ENCODE measurements at places on chromosomes 3 and 15.

DNA sequence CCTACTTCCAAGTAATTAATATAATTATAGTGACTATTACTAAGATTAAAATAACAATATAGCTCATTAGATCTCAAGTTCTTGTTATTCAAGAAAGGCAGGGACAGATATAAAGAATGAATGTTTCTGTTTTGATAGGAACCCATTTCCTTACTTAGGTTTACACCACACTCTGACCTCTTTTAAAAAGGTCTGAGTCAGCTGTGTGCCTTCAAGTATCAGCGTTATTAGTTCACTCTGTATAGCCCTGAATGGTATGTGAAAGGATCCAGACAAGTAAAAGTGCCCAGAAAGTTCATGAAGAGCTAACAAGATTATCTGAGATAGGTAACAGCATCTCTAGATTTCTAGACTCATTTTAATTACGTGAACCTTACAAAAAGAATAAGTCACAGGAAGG lies 28.9 kb downstream of the PDCD10 start:
- no peak for DNase-seq

- DNase-seq = no peak
Measured at GRCh38 chr3:77933926-77934325, 894.0 kb downstream of the ROBO2 start.

GRCh38 chr15:41263891-41264351 lies 32.9 kb downstream of the CHP1 start:
- DNase-seq = no peak

- no peak for DNase-seq
Measured at GRCh38 chr3:21405671-21406667, 345.0 kb downstream of the ZNF385D start.

DNA sequence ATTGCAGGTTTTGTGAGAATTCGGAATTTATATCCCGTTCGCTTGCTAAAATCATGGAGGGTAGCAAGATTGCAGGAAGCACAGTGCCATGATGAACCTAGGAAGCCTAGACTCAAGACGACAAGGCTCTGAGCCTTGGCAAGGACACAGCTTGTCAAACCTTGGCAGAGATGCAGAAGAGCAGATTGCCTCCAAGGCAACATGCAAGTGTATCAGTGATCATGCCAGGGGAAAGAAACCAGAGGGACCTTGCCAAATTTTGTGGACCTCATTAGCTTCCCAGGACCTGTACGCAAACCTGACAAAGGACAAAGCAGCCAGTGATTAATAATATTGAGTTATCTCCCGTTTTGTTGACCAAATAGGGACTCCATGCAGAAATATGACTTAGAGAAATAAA lies 159.7 kb downstream of the GOLIM4 start:
- no peak for DNase-seq

DNA sequence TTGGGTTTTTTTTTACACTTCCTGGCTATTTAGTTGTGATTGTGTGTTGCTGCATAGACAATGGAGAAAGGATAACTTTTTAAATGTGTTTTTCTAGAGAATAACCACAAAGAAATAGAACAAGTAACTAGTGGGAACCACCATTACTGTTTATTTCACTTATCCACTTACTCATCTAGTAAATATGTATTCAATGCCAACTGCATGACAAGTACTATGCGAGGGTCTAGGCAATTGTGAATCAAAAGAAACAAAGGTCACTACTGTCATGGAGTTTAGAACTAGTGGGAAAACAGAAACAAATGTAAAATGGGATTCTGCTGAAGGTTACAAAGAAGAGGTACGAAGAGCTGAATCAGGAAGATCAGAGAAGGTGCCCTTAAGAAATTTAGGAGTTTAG lies 600.9 kb upstream of the ROBO2 start:
- no peak for DNase-seq

DNA sequence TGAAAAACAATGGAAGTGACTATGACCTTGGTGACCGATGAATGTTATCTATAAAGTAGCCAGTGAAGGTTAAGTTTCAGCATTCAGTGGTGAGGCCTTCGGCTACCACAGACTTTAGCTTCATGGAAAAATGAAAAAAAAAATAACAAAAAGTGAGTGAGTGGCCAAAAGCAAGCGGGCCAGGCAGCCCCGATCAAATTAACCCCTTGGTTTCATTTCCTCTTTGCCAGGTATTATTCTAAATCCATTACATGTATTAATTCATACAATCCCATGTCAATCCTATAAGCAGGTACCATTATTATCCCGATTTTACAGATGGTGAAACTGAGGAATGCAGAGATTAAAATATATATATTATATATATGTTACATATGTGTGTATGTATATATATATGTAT lies 21.0 kb upstream of the CHCHD6 start:
- DNase-seq = no peak

GRCh38 chr3:81702126-81702525 lies 59.3 kb downstream of the GBE1 start:
- DNase-seq = no peak

DNA sequence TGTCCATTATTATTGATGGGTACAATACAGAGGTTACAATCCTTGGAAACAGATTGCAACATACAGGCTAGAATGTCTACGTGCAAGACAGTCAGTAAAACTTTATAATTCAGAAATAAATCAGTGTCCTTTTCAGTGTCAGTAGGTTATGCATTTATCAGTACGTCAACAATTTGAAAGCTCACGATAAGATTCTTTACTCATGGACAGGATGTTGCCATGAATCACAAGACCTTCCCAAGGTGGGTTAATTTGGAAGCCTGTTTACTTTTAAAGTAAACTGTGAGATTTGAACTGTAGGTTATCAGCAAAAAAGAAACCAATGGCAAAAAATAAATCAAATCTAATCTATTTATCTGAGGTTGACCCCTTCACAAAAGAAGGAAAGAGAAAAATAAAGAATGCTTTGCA lies 243.9 kb upstream of the AGTR1 start:
- DNase-seq = no peak

- no peak for DNase-seq
Measured at GRCh38 chr3:141050576-141051442, at the start of gene SPSB4. Gene SPSB4, plus strand, starts transcription at chr3:141051347. Its CDS starts 14,758 bp downstream, at chr3:141066105.

DNA sequence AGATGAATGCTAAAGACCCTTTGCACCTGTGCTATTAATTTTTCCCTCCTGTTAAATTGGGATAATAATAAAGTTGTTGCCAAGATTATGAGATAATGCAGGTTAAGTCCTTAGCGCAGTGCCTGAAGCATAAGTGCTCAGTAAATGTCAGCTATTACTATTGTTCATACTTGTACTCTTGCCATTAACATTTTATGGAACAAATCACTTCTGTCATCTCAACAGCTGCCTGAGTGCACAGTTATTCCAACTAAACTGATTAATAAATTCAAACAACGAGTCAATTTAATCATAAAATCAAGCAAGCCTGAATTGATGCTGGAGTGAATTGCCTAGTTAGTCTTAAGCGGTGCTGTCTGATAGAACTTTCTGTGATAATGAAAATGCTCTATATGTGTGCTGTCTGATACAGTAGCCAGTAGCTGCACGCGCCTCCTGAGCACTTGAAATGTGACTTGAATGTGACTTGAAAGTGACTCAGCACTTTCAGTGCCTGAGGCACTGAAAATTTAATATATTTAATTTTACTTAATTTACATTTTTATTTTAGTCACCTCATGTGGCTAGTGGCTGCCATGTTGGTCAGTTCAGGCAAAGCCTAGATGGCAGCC lies 198.7 kb upstream of the PFN2 start:
- DNase-seq = no peak

DNA sequence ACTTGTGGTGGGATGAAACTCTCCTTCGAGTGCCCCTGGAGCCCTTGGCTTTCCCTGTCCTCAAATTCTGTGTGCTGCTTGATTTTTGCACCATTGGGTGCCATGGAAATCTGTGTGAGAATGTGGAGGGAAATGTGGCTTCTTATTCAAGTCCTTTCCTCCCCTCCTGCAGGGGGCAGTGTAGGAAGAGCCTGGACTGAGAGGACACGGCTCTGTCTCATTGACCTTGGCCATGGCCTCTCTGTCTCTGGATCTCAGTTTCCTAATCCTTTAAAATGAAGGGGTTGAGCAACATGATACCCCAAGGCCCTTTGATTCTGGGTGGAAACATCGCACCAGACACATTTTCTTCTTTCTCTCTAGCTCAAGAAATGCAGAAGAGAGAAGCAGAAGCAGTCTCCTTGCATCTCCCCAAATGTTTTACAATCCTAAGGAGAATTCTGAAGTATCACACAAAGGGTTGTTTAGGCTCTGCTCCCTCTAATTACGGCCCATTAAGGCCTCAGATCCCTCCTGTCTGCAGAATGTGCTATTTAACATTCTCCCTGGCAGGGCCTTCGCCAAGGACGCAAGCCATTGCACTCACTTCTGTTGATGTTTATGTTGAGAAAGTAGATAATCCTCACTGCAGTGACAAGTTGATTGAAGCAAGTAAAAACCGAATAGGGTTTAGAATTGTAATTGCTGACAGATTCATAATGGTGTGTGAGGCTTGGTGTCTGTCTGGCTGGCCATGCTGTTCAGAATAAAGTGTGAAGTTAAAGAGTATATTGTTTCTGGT lies 169.1 kb downstream of the TPRG1 start:
- DNase-seq = no peak

Data from dorsolateral prefrontal cortex (tissue), 122 donors.